ENCODE measurements at places on chromosomes 7 and 10. TPM values are rescaled to one million over a fixed set of nuclear protein-coding genes. Genes with fewer than 3 reads are reported as not detected.

GLRX3 gene
- total RNA-seq = 67.6 TPM

ZNF727 gene
- total RNA-seq = not detected

GIMAP2 gene
- 2.6 TPM for total RNA-seq

ADAM12 gene
- total RNA-seq = 22.5 TPM

CPA1 gene
- 0.32 TPM for total RNA-seq

VENTX gene
- not detected for total RNA-seq

SPAM1 gene
- total RNA-seq = not detected

TUBGCP2 gene
- total RNA-seq = 56.7 TPM

LIPK gene
- total RNA-seq = not detected

IFIT3 gene
- 90.2 TPM for total RNA-seq

ADCYAP1R1 gene
- not detected for total RNA-seq

PKD2L1 gene
- not detected for total RNA-seq

PILRA gene
- total RNA-seq = 0.43 TPM

Measured in fibroblast of villous mesenchyme (primary cell).